D721Med (cell line): ENCODE measurements at places on chromosomes 7 and 10.
A peak's percentile ranks its signal among the peaks of the same experiment; 100 is the strongest.

GRCh38 chr10:15313843-15314242, 57.2 kb downstream of the FAM171A1 start:
- no peak for DNase-seq

GRCh38 chr7:117640465-117640864, 160.6 kb downstream of the CFTR start:
- DNase-seq, result no peak

DNA sequence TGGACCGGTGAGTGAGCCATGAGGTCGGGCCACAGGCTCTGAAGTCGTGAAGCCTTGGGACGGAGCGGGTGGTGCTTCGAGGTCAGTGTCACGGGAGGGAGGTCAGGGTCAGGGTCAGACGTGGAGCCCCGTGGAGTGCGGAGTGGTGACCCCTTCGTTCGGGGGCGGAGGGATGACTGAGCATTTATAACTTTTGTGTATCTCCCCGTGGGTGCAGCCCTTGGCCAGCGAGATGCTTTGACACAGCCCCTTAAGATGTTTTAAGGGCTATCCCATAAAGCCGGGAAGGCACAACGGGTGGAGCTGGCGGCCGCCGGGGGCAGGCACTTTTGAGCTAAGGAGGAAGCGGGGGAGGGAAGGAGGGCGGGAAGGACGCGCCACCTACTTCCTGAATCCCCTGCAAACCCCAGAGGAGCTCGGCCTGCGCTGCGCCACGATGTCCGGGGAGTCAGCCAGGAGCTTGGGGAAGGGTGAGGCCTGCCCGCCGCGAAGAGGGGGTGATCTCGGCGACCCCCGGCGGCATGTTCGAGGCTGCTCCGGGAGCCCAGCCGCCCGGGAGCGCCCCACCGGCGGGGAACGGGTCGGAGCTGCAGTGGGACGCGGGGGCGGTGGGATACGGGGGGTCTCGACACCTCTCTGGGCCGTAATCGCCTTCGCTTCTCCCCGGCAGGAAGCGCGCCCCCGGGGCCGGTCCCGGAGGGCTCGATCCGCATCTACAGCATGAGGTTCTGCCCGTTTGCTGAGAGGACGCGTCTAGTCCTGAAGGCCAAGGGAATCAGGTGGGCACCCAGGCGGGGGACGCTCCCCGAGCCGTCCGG, at the start of gene GSTO1:
Gene GSTO1 (plus strand): TSS at position 400 of the 818 bp plus-strand sequence. CDS start 37 bp downstream, at position 437.
- no peak for DNase-seq

DNA sequence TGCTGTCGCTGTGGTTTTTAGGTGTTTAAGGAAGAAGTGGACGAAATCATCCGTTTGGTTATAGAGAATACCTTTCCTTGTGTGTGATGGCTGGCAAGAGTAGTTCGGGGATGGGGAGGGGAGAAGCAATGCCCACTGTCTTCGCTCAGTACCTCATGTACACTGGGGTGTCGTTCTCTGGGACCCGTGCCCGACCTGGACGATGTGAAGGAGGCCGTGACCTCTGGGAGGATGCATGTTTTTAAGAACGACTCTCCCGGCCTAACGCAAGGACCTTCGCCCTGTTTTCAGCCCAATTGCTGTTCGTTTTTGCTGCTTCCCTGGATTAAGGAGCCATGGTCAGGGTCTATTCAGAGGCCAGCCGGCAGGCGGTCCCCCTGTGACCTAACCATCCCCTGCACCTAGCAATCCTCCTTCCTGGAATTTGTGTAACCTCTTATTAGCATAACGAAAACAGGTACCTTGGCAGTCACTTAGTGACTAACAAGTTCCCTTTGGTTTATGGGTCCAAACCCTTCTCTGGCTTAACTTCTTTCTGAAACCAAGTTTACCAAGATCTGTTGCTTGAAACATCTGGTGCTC, 1.3 kb downstream of the NFE2L3 start:
- DNase-seq, result no peak

- DNase-seq, result peak; percentile 91
Measured at GRCh38 chr10:103547391-103547946, 54.0 kb downstream of the NEURL1 start.

DNA sequence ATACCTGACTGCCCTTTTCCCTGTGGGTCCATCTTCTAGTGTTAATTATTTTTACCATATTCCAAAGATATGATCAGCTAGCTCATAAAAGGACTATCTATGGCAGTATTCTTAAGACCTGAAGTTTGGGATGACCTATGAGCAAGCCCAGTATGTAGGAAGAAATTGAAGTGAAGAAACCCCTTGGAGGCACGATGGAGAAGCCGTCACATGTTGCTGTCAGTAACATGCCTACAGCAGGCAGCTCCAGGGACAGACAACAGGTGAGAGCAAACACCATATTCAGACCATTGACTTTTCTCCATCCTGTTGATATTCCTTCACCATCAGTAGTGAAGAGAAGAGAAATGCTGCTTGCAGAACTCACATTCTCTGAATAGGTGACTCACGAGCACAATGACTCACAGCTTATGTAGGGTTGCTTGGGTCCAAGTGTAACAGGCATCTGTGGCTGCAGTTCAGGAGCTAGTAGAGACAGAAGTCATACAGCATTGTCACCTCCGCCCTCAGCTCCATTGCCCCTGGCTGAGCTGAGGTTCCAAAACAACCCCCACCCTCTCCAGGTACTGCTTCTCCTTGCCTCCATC, 8.4 kb upstream of the LYZL2 start:
- no peak for DNase-seq

DNA sequence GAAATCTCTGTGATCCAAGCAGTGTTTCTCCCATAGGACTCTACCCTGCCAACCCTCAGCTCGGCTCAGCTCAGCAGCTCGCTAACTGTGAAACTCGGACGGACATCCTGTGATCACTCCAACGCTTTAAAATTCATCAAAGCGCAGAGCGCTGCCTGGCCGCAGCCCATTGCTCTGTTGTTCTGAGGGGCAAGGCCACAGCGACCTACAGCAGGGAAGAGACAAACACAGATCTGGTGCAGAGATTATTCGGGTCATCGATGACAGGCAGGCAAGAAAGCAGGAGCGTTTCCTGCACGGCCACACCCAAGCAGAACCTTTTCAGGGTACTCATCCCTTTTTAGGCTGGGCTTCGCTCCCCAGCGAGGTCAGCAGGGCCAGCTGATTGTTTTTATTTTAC, 72.1 kb downstream of the INSIG1 start:
- DNase-seq, result no peak

- DNase-seq, result no peak
Measured at GRCh38 chr10:22333975-22334282, 11.4 kb upstream of the SPAG6 start.

DNA sequence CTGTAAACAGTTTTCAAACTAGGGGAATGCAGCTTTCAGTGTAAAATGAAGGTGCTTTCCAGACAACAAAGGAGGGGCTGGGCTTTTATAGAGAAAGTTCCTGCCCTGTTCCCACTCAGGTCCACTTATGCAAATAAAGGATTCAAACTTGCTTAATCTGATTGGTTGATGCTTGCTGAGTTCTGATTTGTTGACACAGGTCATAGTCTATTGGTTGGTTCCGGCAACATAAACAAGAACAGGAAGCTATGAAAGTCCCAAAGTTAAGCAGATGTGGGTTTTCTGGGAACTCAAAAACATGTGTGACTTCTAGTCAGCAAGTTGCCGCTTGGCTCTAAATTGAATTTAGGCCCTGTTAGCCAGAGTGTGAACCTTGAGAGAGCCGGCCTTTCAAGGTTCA, 194.2 kb upstream of the SVIL start:
- DNase-seq, result no peak

DNA sequence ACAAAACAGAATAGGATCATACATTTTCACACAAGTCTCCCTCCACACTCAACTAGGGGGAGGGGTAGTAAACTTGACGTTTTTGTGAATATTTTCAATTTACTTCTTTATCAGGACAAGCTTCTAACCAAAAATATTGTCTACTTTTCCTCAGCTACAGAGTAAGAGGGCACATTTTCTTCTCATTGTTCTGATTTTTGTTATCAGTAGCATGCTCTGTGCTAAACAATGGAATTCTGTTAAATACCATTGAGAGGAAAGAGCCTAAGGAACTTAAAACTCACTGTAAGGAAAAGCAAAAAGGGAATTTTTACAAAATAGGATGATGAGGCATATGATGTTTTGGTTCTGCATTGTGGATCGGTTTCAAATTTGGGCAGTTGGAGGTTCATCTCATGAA, 41.2 kb downstream of the ANLN start:
- DNase-seq, result no peak

GRCh38 chr7:43769791-43770465, 11.4 kb downstream of the BLVRA start:
- DNase-seq, result no peak

GRCh38 chr7:144527051-144527471, 123.6 kb upstream of the NOBOX start:
- no peak for DNase-seq

DNA sequence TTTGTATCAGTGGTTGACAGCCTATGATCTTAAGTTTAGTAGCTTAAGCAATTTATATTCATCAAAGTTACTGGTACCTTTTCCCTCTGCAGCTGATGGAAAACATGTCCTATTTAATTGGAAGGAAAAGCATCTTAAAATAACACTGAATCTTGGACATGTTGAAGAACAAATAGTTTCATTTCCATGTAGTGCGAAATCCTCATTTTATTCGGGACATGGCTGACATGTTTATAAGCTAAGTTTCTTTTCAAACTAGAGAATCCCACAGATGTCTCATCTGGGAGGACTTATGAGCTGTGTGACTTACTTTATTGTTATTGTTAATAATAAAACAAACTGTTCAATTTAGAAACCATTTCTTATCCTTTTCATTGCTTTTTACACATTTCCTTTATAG, 461.0 kb downstream of the SUGCT start:
- no peak for DNase-seq

GRCh38 chr7:124801330-124801895, 35.8 kb upstream of the GPR37 start:
- DNase-seq, result no peak

GRCh38 chr10:90051474-90051873, 350.1 kb downstream of the KIF20B start:
- DNase-seq, result no peak

GRCh38 chr10:91590904-91591796, 41.7 kb downstream of the PPP1R3C start:
- no peak for DNase-seq

DNA sequence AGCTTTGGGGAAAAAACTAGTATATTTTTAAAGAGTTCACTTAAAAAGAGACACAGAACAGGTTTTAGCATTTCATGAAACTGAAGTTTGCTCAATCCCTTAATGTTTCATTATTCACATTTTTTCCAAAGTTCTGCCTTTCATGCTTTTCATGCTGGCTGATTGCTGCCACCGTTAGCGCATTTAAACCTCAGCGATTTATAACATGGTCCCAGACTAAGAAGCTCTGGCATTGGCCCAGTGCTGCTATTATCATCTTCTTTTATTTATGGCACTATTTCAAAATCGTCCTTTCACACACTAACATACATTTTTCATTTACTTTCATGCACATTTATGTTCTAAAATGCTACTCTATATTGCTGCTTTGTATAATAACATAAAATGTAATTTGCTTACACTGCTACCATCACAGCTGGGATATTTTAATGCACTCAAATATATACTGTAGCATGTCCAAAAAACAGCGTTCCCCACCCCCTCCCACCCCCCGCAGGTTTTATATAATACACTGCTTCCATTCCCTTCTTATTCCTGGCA, 141.9 kb downstream of the MPP7 start:
- no peak for DNase-seq
